HCT116 (cell line): ENCODE measurements at places on chromosomes 11 and 22. TPM values are rescaled to one million over a fixed set of nuclear protein-coding genes. Genes with fewer than 3 reads are reported as not detected.

GRCh38 chr22:46612904-46613605 is 7.1 kb upstream of the GRAMD4 start:
- DNase-seq, result no peak

- no peak for DNase-seq
Measured at GRCh38 chr11:69771466-69771865, 3.7 kb downstream of the FGF4 start.

The BAIAP2L2 gene
- total RNA-seq, result 1.0 TPM

The ALKBH8 gene
- total RNA-seq, result 11.6 TPM
